Thymus (tissue), 14 donors: ENCODE measurements at places on chromosomes 13 and 19.

DNA sequence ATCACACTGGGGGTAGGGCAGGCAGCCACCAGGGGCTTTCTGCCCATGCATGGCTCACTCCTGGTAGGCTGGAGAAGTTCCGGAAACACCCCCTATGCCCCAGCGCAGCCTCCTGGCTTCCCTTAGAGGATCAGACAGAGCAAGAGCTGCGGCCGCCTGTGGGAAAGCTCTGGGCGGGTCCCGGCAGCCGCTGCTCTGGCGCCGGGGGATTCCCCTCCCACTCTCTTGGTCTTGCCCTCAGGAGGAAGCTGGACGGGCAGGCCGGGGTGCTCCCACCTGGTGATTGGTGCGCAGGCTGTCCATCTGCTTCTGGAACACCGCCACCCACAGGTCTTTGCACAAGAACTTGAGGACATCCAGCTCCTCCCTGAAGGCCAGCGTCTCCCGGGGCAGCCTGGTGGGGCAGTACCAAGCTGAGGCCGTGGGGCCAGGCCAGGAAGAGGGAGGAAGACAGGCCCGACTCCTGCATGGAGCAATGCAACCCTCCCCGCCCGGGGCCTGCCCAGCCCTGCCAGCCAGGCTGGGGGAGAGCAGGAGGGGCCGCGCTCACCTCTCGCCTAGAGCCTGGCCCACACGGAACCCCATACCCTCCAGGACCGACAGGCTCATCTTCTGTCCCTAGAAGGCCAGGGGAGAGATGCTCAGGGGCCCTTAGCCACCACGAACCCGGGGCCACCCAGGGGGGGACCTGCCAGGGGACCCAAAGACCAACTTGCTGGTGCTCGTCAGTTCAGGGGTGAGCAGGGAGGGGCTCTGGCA lies 4.0 kb upstream of the NKPD1 start:
- DNase-seq, result no peak

GRCh38 chr13:113125506-113126264 lies 3.1 kb downstream of the F10 start:
- DNase-seq, result no peak

GRCh38 chr13:114145256-114145655 lies 12.8 kb upstream of the RASA3 start:
- no peak for DNase-seq

- DNase-seq, result no peak
Observed at GRCh38 chr13:29162638-29163235, 342.6 kb downstream of the MTUS2 start.
